Cerebellum (tissue), 4 donors: ENCODE measurements at places on chromosomes 13 and 19. TPM values are rescaled to one million over a fixed set of nuclear protein-coding genes. Genes with fewer than 3 reads are reported as not detected.
A peak's percentile ranks its signal among the peaks of the same experiment; 100 is the strongest.

- peak; percentile 85 for DNase-seq
Observed at GRCh38 chr19:3880471-3881271, at the start of gene ATCAY. Gene ATCAY, plus strand, starts transcription at chr19:3880685. Its CDS starts 5,083 bp downstream, at chr19:3885768.

DNA sequence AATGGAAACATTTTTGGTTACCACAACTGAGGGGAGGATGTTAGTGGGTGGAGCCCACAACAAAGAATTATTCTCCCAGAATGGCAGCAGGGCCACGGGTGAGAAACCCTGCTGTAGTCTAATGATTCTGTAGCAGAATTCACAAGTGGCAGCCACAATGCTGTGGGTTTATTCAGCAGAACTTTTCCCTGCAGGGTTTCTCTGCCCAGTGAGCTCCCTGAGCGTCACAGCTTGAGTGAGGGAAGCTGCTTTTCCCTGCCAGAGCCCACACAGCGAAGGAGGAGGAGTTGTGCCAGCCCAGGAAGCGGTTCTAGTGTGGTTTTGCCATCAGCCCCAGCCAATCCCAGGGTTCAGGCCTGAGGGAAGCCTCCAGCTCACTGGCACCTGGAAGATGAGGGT lies 4.4 kb downstream of the ATP12A start:
- DNase-seq, result no peak

GRCh38 chr19:48094855-48095203 lies 15.8 kb downstream of the PLA2G4C start:
- DNase-seq, result no peak

Gene CGB3
- total RNA-seq, result not detected

Gene TMPRSS9
- 0.36 TPM for total RNA-seq

Gene DAND5
- total RNA-seq, result 0.18 TPM
